ENCODE measurements at places on chromosomes 3 and 15.

- DNase-seq: no peak
These were observed 208.1 kb downstream of the SATB1 start for GRCh38 chr3:18216996-18217395.

DNA sequence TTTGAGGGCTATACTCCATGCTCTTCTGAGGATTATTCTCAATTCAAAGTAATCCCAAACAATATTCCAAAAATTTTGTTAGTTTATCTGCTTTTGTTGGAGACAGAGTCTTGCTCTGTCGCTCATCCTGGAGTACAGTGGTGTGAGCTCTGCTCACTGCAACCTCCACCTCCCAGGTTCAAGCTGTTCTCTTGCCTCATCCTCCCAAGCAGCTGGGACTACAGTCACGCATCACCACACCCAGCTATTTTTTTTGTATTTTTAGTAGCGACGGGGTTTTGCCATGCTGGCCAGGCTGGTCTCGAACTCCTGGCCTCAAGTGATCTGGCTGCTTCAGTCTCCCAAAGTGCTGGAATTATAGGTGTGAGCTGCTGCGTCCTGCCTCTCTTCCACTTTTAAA lies 39.1 kb downstream of the MEF2A start:
- no peak for DNase-seq

- DNase-seq: no peak
These were observed 619.0 kb upstream of the AGTR1 start for GRCh38 chr3:148078658-148079057.

DNA sequence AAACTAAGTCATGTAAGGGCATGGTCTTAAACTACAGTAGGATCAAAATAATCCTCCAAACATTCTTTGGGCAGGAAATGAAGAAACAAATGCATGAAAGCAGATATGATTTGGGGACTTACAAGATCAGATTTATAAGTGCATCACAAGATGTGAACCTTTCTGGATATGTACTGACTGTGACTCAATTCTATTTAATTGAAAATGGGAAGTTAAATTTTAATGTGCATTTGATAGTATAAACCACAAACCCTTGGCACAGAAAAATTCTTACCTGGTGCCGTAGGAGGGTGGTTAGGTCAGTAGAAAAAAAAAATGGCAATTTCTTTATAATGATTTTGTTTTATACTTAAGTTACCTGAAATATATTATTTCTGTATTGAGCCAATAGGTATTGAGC lies 262.5 kb upstream of the TGFBR2 start:
- DNase-seq: no peak

DNA sequence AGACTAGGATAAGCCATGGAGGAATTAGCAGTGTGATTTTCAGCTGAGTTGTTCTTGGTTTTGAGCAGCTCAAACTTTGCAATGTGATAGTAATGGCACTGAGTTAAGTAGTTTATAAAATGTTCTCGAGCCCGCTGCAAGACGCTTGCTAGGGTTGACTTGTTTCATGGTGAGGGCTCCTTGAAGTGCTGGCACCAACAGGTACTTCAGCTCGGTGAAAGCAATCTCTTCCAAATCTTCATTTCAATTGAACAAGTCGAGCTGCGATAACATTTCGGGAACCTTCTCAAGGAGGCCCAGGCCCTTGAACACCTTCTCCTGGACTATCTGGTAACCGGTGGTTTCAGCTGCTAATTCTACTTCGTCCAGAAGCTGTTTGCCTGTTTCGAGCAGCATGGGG lies 50.8 kb upstream of the DYNC1LI1 start:
- DNase-seq: no peak
